Activated CD8-positive, alpha-beta T cell treated with anti-CD3 and anti-CD28 coated beads for 36 hours (primary cell): ENCODE measurements at places on chromosomes 5 and 9. TPM values are rescaled to one million over a fixed set of nuclear protein-coding genes. Genes with fewer than 3 reads are reported as not detected.

Gene PCDHGA10
- total RNA-seq, result not detected

Gene EQTN
- total RNA-seq, result not detected

Gene SLC45A2
- total RNA-seq, result not detected

Gene RMI1
- total RNA-seq, result 20.1 TPM

Gene PRLR
- total RNA-seq, result not detected

DNA sequence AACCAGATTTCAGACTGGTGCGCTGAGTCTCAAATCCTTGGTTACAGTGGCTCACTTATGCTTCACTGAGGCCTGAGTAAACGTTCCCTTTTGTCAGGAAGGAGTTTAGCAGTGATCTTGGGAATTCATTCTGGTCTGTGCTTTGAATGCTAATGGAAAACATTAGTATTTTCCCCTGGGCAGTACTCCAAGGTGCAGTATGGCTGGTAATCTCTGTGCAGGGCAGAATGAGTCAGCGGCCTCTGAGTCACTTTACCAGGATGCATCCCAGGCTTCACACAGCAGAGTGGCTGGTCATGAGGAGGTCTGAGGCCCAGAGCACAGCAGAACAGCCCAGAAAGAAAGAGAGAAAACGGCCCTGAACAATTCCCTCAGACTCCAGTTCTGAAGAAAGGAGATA is 54.0 kb downstream of the PCA3 start:
- no peaks in the 10 kb centered on the region for H3K4me1 ChIP-seq
- no peak overlapping the region for H3K27ac ChIP-seq
- H3K36me3 ChIP-seq, result no peaks in the 10 kb centered on the region
- H3K27me3 ChIP-seq, result peaks cover 10% of the 10 kb centered on the region

DNA sequence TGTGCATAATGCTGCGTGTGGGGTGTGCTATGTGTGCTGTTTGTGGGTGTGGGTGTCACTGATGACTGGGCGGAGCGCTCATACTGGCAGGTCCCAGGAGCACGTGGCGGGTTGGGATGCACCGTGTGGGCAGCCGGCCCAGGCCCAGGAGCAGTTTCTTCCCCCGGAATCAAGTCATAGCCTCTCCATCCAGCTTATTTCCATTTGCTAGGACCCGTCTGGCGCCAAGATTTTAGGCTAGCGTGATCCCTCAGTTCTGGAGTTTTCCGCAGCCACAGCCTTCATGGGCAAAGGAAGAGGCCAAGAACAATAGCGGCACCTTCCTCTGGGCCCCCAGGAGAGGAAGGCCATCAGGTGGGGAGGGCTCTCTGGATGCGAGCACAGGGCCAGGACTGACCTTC is 43.3 kb upstream of the NEURL1B start:
- no peaks in the 10 kb centered on the region for H3K27me3 ChIP-seq
- DNase-seq, result no peak
- no peak overlapping the region for H3K27ac ChIP-seq
- H3K4me3 ChIP-seq, result no peak overlapping the region
- H3K36me3 ChIP-seq, result no peaks in the 10 kb centered on the region

DNA sequence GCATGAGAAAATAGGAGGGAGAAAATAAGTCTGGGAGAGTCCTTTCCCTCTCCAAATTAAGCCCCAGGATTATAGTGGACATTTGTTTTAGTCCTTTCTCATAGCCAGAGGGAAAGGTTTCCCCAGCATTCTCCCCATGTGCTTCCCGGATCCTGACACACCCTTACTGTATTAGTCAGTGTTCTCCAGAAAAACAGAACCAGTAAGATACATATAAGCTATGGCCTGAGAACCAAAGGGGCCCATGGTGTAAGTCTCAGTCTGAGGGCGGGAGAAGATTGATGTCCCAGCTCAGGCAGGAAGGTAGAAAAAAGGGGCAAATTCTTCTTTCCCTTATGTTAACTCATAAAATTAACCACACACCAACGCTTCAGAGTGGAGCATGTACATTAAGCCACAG is 25.6 kb upstream of the SPATA31D4 start:
- no peaks in the 10 kb centered on the region for H3K4me1 ChIP-seq
- no peak overlapping the region for H3K4me3 ChIP-seq
- H3K27ac ChIP-seq, result no peak overlapping the region
- H3K36me3 ChIP-seq, result no peaks in the 10 kb centered on the region

- DNase-seq, result no peak
- H3K36me3 ChIP-seq, result peaks cover 16% of the 10 kb centered on the region
- no peaks in the 10 kb centered on the region for H3K27me3 ChIP-seq
Measured at GRCh38 chr9:130114741-130115140, 57.5 kb upstream of the NCS1 start.

DNA sequence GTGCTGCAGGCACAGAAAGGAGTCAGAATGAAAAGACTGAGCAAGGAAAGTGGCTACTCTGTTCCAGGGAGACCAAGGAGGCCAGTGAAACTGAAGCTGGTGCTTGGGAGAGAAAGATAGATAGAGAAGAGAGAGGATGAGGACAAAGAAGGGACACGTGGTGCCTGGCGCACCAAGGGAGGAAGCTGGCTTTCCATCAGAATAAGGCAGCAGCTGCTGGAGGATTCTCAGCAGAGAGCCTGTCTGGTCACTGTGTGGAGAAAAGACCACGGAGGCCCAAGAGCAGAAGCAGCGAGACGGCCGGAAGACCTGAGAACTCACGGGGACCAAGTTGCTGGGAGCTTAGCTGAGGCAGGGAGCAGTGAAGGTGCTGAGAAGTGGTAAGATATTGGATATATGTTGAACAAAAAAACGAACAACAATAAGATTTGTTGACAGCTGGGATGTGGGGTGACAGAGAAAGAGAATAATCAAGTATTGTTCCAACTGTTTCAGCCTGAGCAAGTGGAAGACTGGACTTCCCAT is 116.1 kb downstream of the SEMA5A start:
- DNase-seq, result no peak
- H3K4me3 ChIP-seq, result no peak overlapping the region
- H3K27ac ChIP-seq, result no peak overlapping the region
- no peaks in the 10 kb centered on the region for H3K27me3 ChIP-seq
- H3K4me1 ChIP-seq, result no peaks in the 10 kb centered on the region

DNA sequence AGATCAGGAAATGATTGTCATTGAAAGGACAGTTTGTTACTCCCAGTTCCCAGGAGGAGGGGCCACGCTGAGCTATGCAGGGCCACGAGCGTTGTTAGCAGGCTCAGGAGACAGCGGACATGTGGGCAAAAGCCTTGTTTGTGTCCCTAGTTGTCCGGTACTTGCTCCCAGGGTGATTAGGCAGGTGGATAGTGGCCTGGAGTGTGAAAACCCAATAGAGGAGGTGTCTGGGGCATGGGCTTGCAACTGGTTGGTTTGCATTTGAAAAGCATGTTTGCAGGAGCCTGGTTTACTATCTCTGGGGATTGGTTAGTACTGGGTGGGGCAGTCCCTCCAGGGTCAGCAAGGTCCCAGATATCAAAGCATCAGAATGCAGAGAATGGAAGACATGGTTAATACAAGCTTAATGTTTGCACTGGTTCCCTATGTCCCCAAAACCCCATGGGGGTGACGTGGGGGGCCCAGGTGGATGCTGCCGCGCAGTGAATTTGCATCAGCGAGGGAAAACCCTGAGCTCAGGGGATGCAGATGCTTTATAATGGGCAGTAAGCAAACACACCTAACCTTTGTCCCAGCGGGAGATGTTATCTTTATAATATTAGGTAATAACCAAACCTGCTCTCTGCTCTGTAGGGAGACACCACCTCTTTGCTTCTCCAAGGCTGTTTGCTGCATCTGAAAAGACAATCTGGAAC is 39.7 kb downstream of the ROPN1L start:
- H3K27me3 ChIP-seq, result no peaks in the 10 kb centered on the region
- H3K4me1 ChIP-seq, result no peaks in the 10 kb centered on the region
- H3K27ac ChIP-seq, result no peak overlapping the region
- no peak overlapping the region for H3K4me3 ChIP-seq
- H3K36me3 ChIP-seq, result no peaks in the 10 kb centered on the region
- DNase-seq, result no peak

GRCh38 chr5:179798144-179798770 is 4.5 kb downstream of the LTC4S start:
- H3K4me1 ChIP-seq, result peaks cover 34% of the 10 kb centered on the region
- no peak for DNase-seq
- peaks cover 8% of the 10 kb centered on the region for H3K36me3 ChIP-seq
- H3K27ac ChIP-seq, result no peak overlapping the region
- H3K27me3 ChIP-seq, result no peaks in the 10 kb centered on the region

GRCh38 chr9:73528926-73529325 is 377.3 kb downstream of the ANXA1 start:
- no peaks in the 10 kb centered on the region for H3K4me1 ChIP-seq
- H3K36me3 ChIP-seq, result no peaks in the 10 kb centered on the region
- no peak for DNase-seq

DNA sequence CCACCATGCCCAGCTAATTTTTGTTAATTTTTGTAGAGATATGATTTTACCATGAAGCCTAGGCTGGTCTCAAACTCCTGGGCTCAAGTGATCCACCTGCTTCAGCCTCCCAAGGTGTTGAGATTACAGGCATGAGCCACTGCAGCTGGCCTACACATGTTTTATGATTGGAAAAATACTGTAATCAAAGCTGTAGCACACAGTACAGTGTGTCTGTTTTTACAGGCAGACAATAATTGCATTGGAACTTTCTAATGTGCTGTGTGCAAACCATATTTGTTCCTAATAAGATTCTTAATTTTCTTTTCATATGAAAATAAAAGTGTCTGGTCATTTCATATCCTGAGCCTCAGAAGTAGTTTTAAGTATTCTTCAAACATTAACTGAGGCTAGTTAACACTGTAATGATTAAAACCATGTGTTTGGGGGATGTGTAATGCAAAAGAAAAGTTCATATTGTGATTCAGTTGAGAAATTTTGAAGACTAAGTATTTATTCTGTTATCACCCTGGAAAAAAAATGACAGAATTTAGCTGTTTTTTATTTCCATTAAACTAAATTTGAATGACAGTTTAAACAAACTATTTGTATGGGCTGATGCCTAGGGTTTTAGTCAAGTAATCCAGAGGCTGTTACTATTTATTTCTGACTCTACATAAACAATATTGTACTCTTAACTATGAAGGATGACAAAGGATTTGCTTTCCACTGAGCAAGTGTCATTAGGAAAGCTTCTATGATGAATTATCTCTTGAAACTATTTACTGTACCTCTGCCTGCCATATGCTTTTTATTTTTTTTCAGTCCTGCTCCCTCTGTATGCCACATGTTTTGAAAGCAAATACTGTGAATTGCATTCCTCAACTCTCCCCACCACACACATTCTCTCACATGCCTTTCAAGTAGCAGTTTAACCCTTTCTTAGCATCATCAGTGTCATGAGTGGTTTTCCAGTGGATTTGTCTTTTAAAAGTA is 111.5 kb downstream of the MTREX start:
- DNase-seq, result no peak
- no peak overlapping the region for H3K4me3 ChIP-seq
- peaks cover 47% of the 10 kb centered on the region for H3K36me3 ChIP-seq
- H3K4me1 ChIP-seq, result peaks cover 29% of the 10 kb centered on the region
- H3K27ac ChIP-seq, result no peak overlapping the region
- H3K27me3 ChIP-seq, result no peaks in the 10 kb centered on the region

GRCh38 chr5:62708481-62709325 is 130.1 kb downstream of the LRRC70 start:
- no peak overlapping the region for H3K4me3 ChIP-seq
- no peak overlapping the region for H3K27ac ChIP-seq
- peaks cover 1% of the 10 kb centered on the region for H3K36me3 ChIP-seq
- DNase-seq, result no peak
- no peaks in the 10 kb centered on the region for H3K27me3 ChIP-seq
- H3K4me1 ChIP-seq, result no peaks in the 10 kb centered on the region

DNA sequence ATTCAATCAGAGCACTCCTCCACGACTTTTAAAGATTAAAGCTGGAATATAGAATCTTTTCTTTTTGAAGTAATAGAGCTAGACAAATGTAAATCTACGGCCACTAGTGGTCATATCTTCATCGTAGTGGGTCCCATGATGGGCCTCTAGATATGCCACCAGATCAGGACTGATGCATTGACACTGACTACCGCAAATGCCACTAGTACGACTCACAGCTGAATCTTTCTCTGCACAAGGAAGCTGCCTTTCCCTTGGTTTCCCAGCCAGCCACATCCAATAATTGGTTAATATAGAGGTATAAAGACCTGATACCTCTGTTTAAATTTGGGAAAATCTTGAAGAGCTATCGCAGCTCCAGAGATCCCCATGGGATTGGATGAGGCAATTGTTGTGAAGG is 37.8 kb upstream of the ADRB2 start:
- peaks cover 27% of the 10 kb centered on the region for H3K27me3 ChIP-seq
- H3K27ac ChIP-seq, result no peak overlapping the region
- no peak overlapping the region for H3K4me3 ChIP-seq
- no peak for DNase-seq
- no peaks in the 10 kb centered on the region for H3K36me3 ChIP-seq

DNA sequence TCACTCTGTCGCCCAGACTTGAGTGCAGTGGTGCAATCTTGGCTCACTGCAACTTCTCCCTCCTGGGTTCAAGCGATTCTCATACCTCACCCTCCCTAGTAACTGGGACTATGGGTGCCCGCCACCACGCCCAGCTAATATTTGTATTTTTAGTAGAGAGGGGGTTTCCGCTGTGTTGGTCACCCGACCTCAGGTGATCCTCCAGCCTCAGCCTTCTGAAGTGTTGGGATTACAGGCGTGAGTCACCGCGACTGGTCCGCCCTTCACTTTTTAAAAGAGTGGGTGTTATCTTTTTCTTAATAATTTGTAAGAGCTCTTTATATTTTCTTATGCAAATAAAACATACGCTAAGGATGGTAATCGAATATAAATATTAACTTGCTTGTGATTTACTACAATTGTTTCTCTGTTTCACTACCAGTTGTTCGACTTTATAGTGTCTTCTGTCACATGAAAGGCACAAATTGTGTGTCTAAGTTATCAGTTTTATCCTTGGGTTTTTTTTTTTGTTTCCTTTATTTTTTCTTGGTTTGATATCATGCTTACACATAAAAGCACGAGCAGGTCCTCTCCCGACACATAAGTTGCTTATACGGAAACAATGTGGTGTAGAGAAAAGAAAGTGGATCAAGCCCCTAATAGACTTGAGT is 1.9 kb upstream of the GPBP1 start:
- peak overlapping the region; percentile 88 for H3K4me3 ChIP-seq
- peak; percentile 61 for DNase-seq

- no peaks in the 10 kb centered on the region for H3K4me1 ChIP-seq
- no peak for DNase-seq
- H3K27ac ChIP-seq, result no peak overlapping the region
- no peaks in the 10 kb centered on the region for H3K27me3 ChIP-seq
- no peak overlapping the region for H3K4me3 ChIP-seq
- no peaks in the 10 kb centered on the region for H3K36me3 ChIP-seq
Measured at GRCh38 chr5:172596638-172597231, 44.3 kb upstream of the NEURL1B start.

DNA sequence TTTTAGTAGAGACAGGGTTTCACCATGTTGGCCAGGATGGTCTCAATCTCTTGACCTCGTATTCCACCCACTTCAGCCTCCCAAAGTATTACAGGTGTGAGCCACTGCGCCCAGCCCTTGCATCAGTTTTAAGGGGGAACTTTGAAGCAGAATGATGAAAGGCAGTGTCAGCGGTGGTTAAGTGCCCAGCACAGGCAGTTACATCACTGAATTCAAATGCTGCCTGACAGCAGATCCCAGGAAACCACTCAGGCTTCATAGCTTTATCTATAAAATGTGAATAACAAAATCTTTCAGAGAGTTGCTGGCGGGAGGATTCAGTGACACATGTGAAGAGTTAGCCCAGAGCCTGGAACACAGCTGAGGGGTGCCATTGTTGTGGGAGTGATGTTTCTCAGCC is 26.5 kb downstream of the FGF1 start:
- H3K27ac ChIP-seq, result no peak overlapping the region
- H3K4me1 ChIP-seq, result no peaks in the 10 kb centered on the region
- no peak for DNase-seq
- no peak overlapping the region for H3K4me3 ChIP-seq
- H3K36me3 ChIP-seq, result no peaks in the 10 kb centered on the region
